ENCODE measurements at places on chromosomes 12 and 14. TPM values are rescaled to one million over a fixed set of nuclear protein-coding genes. Genes with fewer than 3 reads are reported as not detected.

The SUDS3 gene
- 42.6 TPM for polyA plus RNA-seq

The SYCP3 gene
- polyA plus RNA-seq, result 0.97 TPM

The PLD4 gene
- 4.1 TPM for polyA plus RNA-seq

The KIF26A gene
- 12.6 TPM for polyA plus RNA-seq

The KCNJ8 gene
- polyA plus RNA-seq, result 22.8 TPM

The PRICKLE1 gene
- polyA plus RNA-seq, result 45.8 TPM

The CCDC177 gene
- polyA plus RNA-seq, result 0.18 TPM

The NANOG gene
- 0.18 TPM for polyA plus RNA-seq

- DNase-seq, result peak; percentile 10
Measured at GRCh38 chr14:66746316-66747006, 238.5 kb downstream of the GPHN start.

DNA sequence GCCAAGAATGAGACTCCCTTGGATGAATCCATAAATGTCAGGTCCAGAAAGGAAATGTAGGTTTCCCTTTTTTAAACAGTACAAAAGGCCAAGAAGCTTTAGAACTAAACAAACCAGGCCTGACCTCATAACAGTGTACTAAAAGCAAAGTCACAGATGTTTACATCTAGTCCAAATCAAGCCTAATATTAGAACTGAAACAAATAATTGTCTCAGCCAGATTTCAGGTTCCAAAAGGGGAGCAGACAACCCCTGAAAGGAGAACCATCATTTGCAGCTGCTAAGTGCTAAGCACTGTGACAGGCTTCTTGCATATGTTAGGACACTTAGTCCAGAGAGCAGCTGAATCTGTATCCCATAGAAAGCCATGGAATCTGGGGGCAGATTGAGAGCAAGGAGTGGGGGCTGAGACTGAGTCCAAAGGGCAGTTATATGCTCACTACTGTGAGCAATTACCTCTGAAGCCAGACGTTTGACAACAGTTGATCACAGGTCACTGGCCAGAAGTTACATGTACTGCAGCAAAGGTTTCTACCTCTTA is 90.1 kb downstream of the STXBP6 start:
- no peak for DNase-seq

- DNase-seq, result no peak
Measured at GRCh38 chr14:30193101-30193500, 265.5 kb upstream of the PRKD1 start.

DNA sequence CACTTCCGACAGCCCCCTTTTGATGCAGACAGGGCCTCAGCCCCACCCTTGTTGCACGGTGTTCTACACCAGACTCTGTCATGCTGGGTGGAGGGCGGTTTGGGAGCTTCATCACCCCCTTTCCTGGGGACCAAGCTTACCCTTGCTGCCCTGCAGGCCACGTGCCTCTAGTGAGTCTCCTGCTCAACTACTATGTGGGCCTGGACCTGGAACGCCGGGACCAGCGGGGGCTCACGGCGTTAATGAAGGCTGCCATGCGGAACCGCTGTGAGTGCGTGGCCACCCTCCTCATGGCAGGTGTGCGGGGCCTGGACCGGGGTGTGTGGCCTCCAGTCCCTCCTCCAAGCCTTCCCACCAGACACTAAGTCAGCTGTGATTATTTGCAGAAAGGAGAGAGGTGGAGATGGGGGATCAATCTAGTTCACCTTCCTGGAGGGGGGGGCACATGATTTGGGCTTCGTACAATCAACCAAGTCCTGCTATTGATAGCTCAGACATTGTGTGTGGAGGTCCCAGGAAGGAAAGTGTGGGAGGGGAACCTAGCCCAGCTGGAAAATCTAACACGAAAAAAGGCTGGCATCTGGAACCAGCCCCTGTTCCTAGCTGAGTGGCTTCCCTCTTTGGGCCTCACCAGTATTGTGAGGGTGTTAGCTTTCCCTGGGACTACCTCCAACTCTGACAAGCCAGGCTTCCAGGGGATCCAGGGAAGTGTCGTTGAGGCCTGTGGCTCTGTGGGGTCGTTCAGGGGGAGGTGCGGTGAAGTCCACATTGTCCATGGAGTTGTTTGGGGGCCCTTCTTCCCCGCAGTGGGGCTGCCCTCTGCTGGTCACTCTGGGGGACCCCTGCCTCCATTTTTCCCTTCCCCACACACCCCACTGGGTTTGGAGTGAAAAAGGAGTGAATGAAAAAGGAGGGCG is 1.6 kb downstream of the ANKRD33 start:
- no peak for DNase-seq

DNA sequence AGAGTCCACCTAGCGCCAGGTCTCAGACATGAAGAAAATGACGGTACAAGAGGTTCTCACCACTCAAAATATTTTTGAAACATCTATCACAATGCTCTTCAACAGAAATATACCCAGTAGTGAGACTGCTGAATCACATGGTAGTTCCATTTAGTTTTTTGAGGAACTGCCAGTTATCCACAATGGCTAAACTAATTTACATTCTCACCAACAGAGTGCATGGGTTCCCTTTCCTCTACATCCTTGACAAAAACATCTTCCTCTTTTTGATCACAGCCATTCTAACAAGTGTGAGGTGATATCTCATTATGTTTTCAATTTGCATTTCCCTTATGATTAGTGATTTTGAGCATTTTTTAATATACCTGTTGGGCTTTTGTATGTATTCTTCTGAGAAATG is 5.7 kb upstream of the GPR65 start:
- DNase-seq, result no peak

DNA sequence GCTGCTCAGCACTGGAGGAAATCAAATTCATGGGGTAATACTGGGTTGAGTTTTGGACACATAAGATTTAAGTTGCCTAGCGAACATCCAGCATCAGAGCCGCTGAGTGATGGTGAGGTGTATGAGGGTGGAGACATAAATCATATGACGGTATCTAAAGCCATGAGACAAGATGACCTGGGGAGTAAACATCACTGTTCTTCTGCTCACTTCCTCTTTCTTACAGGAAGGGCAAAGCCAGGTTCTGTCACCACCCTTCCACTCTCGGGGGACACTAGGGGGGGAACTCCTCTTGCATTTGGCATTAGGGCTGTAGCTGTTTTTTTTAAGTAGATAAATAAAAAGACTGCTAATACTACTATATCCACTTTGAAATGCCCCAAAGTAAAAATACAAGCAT is 24.0 kb downstream of the PRDM4 start:
- no peak for DNase-seq

DNA sequence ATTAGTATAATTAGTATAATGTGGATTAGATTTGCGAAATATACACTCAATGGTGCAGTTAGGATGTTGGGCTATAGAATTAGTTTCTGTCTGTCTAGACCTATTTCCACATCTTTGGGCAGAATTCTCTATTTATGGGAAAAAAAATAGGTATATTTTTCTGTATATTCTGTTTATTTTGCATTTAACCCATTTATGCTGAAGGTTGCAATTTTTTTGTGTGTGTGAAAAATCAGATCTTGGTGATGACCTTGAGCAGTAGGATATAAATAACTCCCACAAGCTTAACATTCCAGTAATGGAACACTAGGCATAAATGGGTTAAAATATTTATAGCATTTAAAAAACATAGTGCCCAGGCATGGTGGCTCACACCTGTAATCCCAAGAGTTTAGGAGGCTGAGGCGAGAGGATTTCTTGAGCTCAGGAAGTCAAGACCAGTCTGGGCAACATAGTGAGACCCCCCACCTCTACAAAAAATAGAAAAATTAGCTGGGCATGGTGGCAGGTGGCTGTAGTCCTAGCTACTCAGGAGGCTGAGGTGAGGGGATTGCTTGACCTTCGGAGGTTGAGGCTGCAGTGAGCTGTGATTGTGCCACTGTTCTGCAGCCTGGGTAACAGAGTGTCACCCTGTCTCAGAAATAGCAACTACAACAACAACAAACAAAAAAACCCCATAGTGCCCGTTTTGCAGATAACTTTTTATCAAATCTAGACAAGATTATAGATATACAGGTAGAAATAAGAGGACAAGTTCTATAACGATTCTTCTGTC is 9.3 kb downstream of the BRMS1L start:
- no peak for DNase-seq

- no peak for DNase-seq
Measured at GRCh38 chr12:92955997-92956663, 27.0 kb upstream of the EEA1 start.

Measured in renal pelvis (tissue), 12 donors.